Foreskin keratinocyte (primary cell): ENCODE measurements at places on chromosomes 13 and 19. TPM values are rescaled to one million over a fixed set of nuclear protein-coding genes. Genes with fewer than 3 reads are reported as not detected.

ZIK1 gene
- total RNA-seq: 8.2 and 8.9 TPM in 2 replicates

KLK4 gene
- not detected in 2 replicates for total RNA-seq

DDX39A gene
- total RNA-seq: 104 and 132 TPM in 2 replicates

CD22 gene
- not detected in 2 replicates for total RNA-seq

ZDHHC20 gene
- total RNA-seq: 61.7 and 67.2 TPM in 2 replicates
